ENCODE measurements at places on chromosomes 12 and 14. TPM values are rescaled to one million over a fixed set of nuclear protein-coding genes. Genes with fewer than 3 reads are reported as not detected.
A peak's percentile ranks its signal among the peaks of the same experiment; 100 is the strongest.

The FAM90A1 gene
- 0.23 TPM for total RNA-seq

The MYH7 gene
- not detected for total RNA-seq

The SYCP3 gene
- not detected for total RNA-seq

The AQP5 gene
- not detected for total RNA-seq

The TAS2R43 gene
- total RNA-seq, result not detected

The PTHLH gene
- 0.81 TPM for total RNA-seq

The CLEC4C gene
- not detected for total RNA-seq

The ALKBH1 gene
- total RNA-seq, result 12.0 TPM

The BHLHE41 gene
- 1.3 TPM for total RNA-seq

DNA sequence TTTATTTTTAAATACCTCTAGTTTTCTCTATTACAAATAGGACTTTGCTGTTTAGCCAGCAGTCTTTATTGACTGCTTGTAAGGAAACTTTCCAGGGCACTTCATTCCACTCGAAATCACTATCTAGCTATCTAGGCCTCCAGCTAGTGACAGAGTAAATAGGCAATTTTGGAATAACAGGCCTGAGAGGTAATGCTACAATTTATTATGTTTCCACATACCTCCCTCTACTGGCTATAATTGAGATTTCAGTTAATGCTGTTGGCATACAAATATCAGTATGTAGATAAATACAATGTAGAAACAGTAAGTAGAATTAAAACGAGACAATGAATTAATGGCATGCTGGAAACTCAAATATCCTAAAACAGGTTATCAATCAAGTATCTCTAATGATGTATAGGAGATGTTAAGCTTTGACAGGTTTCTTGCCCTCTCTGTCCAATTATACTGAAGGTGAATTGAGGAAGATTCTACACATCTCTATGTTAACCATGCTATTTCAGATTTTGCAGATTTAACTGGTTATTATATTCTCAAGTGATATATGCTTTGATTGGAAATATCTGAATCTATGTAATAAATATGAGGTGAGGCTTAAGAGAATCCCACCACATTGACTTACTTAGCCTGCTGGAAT lies 7.2 kb downstream of the DTD2 start:
- DNase-seq, result no peak

GRCh38 chr14:64235652-64236640 lies 58.2 kb downstream of the ESR2 start:
- no peak for DNase-seq

DNA sequence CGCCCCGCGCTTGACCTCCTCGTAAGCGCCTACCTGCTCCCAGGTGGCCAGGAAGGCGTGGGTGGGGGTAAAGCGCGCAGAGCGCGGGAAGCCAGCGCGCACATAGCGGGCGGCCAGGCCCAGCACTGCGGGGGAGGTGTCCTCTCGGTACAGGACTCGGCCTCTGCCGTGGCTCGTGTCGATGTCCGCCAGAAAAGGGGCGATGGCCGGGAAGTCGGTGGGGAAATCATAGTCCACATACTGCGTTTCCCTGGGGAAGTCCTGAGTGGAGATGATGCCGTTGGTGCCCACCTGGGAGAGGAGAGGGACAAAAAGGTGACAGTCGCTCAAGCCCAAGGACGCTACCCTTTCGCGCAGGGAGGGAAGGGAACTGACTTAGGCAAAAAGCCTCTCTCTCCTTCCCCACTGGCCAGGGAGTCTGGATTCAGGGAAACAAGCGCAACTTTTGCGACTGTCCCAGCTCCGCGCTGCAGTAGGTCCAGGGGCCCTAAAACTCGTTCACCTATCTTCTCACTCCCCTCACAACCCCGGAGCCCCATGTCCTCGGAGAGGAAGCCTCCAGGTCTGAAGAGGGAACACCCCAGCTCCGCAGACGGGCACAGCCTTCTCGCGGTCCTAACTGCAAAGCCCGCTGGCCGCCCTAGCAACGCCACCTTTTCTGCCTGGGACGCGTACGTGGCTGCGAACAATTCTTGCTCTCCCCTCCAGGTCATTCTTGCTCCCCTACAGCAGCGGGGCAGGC lies 815 bp downstream of the NID2 start:
- DNase-seq, result no peak

- no peak for DNase-seq
Observed at GRCh38 chr14:101007004-101007614, 103.6 kb upstream of the RTL1 start.

- DNase-seq, result no peak
Observed at GRCh38 chr12:6635856-6636531, at the start of gene LPAR5. Gene LPAR5, minus strand, starts transcription at chr12:6635959. Its CDS starts 14,711 bp downstream, at chr12:6621248.

DNA sequence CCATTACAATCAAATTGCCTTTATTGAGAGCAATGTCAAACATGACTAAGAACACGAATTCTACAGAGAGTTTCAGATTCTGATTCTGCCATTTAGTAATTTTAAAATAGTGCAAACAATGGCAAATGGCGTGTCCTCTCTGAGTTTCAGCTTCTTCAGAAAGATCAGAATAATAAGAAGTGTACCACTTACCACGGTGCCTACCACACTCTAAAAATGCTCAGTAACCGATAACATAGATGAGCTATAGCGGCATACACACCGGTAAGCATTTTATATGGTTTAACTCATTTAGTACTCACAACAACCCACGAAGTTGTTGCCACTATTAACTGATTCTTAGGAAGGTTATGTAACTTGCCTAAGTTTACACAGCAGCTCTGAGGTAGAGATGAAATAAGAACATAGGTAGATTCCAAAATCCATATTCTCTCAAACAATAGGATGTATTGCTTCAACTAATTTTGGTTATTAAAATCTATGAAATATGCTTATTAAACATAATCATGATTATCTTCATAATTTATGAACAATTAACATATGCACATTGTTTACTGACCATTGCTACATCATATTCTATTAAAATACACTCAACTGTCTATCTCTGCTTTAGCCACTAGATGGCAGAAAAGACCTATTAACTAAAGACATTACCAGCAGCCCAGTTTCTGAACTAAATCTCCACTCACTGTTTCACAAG lies 38.3 kb downstream of the SLC6A15 start:
- peak; percentile 10 for DNase-seq

- no peak for DNase-seq
Observed at GRCh38 chr14:94691660-94692034, 78.3 kb downstream of the GSC start.

- DNase-seq, result no peak
Observed at GRCh38 chr12:15443050-15443449, 120.7 kb downstream of the PTPRO start.

- DNase-seq, result no peak
Observed at GRCh38 chr14:101705733-101706508, 55.6 kb upstream of the PPP2R5C start.

DNA sequence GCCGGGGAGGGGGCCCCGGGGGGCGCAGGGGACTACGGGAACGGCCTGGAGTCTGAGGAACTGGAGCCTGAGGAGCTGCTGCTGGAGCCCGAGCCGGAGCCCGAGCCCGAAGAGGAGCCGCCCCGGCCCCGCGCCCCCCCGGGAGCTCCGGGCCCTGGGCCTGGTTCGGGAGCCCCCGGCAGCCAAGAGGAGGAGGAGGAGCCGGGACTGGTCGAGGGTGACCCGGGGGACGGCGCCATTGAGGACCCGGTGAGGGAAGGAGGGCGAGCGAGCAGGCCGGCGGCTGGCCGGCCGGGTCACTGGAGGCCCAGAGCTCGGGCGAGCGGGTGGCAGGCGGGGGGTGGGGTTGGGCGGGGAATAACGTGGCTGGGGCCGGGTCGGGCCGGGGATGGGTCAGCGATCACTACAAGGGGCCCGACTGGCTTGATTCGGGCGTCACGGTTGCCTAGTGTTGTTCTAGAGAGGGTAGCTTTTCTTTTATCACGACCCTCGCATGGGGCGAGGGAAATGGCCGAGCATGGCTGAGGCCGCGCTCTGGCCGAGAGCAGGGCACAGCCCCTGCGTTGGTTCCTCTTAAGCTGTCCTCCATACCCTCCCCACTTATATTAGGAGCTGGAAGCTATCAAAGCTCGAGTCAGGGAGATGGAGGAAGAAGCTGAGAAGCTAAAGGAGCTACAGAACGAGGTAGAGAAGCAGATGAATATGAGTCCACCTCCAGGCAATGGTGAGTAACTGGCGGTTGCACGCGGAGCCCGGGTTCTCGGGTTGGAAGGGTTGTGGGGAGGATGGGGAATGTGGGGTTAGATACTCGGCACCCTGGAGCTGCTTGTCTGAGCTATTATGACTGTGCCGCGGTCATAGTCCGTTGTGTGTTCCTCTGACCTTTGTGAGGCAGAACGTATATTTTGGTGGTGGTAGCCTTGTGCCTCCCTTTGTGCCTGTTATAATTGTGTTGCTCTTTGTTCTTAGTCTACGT lies 603 bp downstream of the PABPN1 start:
- DNase-seq, result no peak

DNA sequence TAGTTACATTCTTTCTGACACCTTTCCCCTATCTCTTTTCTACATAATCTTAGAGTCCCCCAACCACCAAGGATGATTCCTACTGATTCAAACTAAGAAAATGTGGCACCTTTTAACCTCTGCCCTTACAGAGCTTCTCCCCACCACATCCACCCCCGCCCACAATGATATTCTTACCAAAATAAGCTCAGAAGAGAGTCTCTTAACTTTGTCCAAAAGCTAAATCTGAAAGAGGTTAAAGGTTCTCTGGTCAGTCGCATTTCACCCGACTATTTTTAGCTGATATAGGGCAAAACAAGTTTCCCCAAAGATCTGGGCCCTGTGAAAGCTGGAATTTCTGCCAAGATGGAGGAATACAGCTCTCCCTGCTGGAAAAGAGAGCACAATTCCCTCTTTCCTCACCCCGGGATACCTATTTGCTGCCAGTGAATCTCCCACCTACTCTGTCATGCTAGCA lies 128.6 kb downstream of the ZFP36L1 start:
- DNase-seq, result no peak

GRCh38 chr12:124428136-124428791 lies 133.4 kb downstream of the RFLNA start:
- DNase-seq, result no peak

DNA sequence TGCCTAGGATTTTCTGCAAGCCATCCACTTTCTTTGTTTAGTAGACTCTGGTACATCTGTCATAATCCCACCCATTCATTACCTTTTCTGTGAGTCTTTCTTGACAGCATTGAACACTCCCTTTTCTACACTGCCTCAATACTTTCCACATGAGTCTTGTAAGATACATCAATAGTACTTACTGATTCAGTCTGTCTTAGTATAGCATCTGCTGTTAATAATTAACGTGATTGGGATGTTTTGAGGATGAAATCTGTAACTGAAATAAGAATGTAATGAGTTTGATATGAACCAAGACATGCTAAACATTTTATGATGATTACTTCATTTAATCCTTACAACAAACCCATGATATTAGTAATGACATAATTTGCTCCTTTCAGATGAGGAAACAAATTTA lies 196.2 kb upstream of the FOXG1 start:
- DNase-seq, result no peak

- DNase-seq, result no peak
Observed at GRCh38 chr14:22836301-22837113, at the start of gene MMP14. Gene MMP14, plus strand, starts transcription at chr14:22836585. Its CDS starts 233 bp downstream, at chr14:22836818.

- no peak for DNase-seq
Observed at GRCh38 chr12:24561882-24562770, 386.8 kb downstream of the BCAT1 start.

DNA sequence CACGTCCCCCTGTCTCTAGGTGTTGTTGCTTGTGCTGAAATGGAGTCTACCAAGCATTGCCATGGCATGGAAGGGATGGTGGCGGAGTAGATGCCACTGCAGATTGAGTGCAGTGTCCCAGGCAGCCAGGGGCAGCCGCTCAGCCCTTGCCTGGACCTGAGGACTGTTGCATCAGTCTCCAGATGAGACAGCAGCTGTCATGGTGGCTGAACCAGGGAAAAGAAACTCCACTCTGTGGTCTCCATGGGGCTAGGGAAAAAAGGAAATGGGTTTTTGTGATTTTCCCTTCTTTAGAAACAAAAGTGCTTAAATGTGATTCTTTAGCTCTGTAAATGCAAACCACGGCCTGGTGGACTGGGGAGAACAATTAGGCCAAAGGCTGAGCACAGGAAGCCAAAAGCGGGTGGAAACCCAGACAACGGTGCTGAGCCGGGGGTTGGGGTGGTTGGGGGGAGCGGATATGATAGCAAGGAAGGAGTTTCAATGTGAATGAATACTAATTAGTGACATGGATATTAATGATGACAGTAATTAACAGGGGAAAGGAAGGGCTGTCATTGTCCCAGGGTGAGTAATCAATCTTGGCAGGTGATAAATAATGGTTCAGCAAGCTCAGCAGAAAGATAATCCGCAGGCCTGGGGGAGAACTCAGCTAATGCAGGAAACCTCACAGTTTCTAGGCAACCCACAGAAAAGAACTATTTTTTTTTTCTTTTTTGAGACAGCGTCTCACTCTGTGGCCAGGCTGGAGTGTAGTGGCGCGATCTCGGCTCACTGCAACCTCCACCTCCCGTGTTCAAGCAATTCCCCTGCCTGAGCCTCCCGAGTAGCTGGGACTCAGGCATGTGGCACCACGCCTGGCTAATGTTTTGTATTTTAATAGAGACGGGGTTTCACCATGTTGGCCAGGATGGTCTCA lies 442.6 kb downstream of the DPF3 start:
- DNase-seq, result no peak

GRCh38 chr12:121926874-121927706 lies 8.7 kb downstream of the CFAP251 start:
- DNase-seq, result no peak

DNA sequence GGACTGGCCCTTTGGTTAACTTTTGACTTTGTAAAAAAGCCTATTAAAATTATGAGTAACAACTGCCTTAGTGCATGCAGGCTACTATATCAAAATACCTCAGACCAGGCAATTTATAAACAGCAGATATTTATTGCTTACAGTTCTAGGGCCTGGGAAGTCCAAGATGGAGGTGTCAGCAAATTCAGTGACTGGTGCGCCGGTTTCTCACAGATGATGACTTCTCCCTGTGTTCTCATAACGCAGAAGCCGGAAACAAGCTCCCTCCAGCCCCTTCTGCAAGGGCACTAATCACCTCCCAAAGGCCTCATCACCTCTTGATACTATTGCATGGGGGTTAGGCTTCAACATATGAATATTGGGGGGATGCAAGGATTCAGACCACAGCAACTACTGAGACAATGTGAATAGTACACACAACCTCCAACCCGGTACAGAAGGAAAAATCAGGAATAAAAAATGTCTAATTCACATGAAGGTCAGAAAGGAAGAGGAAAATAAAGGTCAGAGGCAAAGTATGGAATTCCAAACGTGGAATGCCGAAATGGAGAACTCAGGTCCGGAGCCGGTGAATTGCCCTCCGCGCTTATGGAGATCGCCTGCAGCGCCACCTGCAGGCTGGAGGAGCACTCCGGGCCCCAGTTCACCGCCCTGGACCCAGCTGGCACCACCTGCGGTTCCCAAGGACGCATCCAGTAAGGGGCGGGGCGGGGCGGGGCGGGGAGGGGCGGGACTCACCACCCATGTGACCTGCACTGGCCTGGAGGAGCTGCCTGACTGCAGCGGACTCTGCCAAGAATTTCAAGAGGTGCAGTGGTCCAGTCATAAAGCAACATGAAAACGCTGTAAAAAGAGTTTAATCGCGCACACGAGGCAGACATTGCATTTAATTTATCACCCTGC lies 203.4 kb downstream of the KIF26A start:
- DNase-seq, result no peak

- DNase-seq, result no peak
Observed at GRCh38 chr14:103332143-103332919, 1.7 kb upstream of the EIF5 start.

GRCh38 chr12:9922429-9922828 lies 9.7 kb downstream of the CLEC2A start:
- DNase-seq, result no peak

GRCh38 chr12:113040722-113041171 lies 15.8 kb upstream of the DTX1 start:
- DNase-seq, result peak; percentile 95

GRCh38 chr12:66617991-66618390 lies 60.9 kb downstream of the GRIP1 start:
- DNase-seq, result no peak

Data from epithelial cell of proximal tubule (primary cell).